ENCODE measurements at places on chromosomes 1 and 21.

GRCh38 chr1:32159189-32159588 is 20.3 kb upstream of the TXLNA start:
- no peak for DNase-seq

- DNase-seq, result no peak
Observed at GRCh38 chr1:28306301-28306949, 22.4 kb upstream of the MED18 start.

DNA sequence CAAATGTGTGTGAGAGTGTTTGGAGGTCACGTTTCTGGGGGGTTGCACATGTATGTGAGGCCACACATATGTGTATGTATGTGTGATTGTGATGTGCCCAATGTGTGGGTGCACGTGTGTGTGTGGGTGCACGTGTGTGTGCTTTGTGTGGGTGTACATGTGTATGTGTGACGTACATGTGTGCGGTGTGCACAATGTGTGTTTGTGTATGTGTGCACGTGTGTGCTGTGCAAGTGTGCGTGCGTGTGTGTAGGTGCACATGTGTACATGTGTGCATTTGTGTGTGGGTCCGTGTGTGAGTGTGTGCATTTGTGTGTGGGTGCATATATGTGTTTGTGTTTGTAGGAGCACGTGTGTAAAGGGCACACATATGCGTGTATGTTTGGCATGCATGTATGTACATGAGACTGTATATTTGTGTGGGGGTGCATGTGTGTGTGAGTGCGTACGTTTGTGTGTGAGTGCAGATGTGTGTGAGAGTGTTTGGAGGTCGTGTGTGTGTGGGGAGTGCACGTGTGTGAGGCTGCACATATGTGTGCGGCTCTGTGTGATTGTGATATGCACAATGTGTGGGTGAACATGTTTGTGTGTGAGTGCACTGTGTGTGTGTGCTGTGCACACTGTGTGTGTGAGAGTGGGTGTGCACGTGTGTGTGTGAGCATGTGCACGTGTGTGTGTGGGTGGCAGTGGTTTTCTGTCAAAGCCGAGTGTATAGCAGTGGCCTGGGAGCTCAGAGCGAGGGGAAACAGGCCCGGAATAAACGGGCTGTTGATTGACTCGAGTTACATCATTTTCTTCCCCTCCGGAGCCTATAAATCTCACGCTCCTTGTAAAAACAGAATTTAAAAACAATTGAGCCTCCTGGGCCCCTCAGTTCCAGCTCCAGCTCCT is 132.7 kb upstream of the ARHGEF16 start:
- DNase-seq, result no peak

DNA sequence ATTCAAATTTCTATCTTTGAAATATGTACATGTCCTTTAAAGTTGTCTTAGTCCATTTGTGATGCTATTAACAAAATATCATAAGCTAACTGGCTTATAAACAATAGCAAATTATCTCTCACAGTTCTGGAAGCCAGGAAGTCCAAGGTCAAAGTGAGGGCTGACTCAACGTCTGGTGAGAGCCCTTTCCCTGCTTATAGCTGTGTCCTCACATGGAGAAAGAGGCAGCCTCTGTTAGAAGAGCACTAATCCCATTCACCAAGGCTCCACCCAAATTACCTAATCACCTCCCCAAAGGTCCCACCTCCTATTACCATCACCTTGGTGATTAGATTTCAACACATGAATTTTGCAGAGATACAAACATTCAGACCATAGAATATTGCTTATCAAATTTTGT is 450.1 kb upstream of the BEND5 start:
- DNase-seq, result no peak

DNA sequence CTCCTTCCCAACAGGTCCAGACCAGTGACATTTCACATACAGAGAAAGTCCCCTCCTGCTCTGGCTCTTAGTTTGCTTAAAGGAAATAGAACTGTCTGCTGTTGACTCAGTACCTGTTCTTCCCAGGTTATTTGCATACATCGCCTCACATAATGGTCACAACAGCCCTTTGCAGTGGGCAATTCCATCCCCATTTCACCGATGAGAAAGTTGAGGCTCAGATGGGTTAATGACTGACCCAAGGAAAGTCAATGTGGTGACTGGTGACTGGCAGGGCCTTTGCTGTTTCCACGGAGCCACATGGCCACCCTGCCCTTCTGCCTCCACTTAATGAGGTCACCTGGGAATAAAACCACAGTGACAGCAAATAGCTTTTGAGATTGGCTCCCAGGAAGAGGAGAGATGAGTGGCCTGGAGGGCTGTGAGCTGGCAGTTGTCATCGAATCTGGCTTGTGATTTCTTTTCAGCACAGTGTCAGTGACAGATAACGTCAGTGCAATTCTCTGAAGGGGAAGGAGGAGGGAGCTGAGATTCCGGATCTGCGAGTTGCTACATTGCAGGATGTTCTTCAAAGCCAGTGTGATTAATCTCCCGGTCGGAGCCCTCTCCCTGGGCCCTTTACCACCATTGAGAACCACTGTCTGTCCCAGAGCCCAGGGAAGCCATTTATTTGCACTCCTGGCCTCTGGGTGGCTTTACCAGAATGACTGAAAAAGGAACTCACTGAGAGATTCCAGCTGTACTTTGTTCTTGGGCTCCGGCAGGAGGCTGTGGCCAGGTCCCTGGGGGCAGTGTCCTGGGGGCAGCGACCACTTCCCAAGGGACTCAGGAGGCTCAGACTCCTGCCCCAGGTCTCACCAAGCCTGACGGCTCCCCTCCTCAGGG is 117.2 kb downstream of the CNIH3 start:
- no peak for DNase-seq

- DNase-seq, result no peak
Observed at GRCh38 chr1:244139655-244140054, 88.6 kb downstream of the ZBTB18 start.

All from erythroblast (primary cell).